ENCODE measurements at places on chromosomes 6 and 20.

- peak; percentile 21 for DNase-seq
Measured at GRCh38 chr20:63223121-63223825, 7.3 kb upstream of the YTHDF1 start.

DNA sequence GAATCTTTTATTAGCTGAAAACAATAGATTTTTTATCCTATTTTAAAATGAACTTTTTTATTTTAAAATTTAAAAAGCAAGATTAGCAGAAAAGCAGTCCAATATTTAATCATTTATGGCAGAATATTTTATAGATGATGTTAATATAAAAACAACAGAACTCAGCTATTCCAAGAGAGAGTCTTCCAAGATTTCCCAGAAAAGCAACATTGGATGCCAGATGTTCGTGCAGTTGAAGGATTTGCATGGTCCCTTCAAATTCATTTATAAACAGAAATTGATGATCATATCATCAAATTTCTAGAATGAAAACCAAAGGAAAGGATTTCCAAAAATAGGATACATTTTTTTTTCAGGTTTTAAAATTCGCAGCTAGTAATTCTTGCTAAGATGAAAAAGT is 25.4 kb upstream of the CNKSR3 start:
- no peak for DNase-seq

DNA sequence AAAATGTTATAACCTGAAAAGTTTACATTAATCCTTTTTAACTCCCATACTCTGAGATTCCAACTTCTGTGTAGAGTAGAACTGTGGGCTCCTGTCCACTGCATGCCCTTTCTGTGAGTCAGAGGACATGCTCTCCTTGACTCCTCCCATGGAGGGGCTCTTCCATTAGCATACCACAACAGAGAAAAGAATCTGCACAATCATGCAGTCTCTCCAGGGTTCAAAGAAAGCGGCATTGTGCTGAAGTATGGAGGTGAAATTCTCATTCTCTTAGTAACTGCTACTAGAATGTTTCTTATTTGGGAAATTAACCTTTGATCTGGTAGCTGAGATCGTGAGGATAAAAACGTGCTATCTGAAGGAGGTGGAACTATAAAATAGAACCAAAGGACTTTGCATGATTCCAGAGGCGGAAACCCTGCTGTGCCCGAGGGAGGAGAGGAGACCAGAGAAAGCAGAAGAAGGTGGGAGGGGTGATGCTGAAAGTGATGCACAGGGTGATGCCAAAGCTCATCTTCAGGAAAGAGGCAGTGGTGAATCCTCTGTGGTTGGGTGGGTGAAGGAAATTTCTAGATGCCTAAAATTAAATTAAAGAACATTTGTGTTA is 202.2 kb upstream of the PCSK2 start:
- no peak for DNase-seq

- DNase-seq = no peak
Measured at GRCh38 chr20:1636621-1637020, 16.8 kb upstream of the SIRPB1 start.

- no peak for DNase-seq
Measured at GRCh38 chr6:73980096-73980495, 284.1 kb downstream of the CD109 start.

- no peak for DNase-seq
Measured at GRCh38 chr6:158722176-158722729, 72.4 kb downstream of the SYTL3 start.

DNA sequence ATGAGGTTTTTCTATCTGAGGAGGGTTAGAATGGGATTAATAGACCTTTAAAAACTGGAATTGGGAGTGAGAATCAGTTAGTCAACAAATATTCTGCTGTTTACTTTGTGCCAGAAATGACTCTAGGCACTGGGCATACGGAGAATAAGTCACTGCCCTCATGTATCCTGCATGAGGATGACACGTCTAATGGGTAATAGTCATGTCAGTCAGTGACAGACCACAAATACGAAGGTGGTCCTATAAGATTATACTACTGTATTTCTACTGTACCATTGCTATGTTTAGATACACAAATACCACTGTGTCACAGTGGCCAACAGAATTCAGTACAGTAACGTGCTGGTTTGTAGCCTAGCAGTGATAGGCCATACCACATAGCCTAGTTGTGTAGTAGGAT is 30.7 kb downstream of the ZFAND3 start:
- no peak for DNase-seq

DNA sequence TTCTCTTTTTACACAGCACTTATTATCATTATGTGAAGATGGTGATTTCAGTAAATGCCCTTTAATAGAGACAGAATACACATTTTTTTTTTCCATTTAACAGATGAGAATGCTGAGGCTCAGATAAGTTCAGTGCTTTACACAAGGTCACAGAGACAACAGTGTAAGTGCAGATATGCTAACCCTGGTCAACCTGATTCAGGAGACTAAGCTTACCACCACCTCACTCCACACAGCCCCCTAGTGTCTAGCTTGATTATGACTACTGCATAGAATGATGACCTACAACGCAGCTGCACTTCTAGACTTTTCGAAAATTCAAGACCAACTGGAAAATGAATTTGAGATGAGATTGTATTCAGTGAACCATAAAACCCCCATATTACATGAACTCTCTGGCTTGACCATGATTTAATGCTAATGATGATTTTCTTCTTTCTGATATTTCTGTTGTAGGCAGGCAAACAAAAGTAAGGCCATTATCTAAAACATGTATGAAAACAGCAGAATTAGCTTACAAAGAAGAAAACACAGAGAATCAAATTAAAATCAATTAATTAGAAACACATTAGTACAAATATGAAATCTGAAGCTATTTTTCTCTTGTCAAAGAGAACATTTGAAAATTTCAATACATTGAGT is 212.1 kb upstream of the PHACTR1 start:
- DNase-seq = no peak

GRCh38 chr6:6751619-6752023 is 163.1 kb downstream of the LY86 start:
- peak; percentile 10 for DNase-seq

DNA sequence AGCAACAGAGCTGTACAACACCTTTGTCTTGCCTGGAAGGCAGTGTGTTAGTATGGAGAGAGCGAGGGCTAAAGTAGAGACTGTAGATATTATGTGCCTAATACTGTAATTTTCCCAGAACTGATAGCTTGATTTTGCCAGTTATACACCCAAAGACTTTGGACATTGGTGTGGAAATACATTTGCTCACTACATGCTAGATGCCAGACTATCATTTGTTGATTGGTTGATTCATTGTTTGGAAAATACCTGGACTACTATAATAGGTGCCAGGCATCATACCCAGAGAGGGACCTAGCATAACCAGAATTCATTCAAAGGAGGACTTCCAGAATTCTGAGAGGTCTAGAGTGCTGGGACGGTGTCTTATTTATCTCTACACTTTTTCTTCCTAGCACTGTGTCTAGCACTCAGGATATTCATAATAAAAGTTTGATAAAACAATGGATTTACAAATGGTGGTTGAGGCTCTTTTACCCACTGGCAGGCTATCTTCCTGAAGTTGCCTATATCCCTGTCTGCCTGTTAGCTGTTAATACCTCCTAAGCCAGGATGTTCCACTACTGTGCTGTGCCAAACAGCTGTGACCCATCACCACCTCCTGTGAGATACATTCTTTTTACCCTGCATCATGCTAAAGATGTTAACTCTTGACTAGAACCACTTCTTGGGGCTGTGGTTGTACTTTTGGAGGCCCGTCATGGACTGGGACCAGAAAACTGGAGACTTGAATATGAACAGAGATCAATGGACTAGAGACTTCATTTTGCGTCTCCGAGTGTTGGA is 72.2 kb upstream of the FUCA2 start:
- no peak for DNase-seq

DNA sequence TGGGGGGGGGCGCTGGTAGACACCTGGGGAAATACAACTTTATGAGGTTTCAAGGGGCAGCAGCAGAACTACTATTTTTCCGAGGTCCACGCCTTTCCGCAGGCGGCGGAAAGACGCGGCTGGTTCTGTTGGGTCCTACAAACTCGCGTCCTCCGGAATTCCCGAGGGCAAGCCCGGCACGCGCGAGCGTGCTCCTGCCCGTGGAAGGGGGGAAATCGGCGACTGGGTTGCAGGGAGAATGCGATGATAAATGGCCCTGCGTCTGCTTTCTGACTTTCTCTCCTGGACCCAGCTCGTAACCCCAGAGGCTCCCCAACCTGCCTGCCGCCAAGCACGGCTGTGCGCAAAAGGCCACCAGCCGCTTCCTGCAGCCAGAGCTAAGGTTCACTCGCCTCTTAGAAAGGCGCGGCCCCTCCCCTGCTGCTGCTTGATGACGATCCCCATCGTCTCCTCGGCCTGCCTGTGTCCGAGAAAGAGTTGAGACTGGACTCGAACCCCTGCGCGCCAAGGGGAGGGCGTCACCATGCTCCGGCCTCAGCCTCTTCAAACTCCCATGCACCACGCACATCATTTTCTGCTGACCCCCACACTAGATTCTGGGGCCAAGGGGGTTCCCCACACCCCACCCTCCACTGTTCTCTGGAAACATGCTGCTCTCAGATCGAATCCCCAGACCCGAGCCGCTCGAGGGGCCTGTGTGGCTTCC is 6.7 kb downstream of the FOXA2 start:
- DNase-seq = no peak

- DNase-seq = no peak
Measured at GRCh38 chr6:105193647-105194046, 13.8 kb upstream of the POPDC3 start.

DNA sequence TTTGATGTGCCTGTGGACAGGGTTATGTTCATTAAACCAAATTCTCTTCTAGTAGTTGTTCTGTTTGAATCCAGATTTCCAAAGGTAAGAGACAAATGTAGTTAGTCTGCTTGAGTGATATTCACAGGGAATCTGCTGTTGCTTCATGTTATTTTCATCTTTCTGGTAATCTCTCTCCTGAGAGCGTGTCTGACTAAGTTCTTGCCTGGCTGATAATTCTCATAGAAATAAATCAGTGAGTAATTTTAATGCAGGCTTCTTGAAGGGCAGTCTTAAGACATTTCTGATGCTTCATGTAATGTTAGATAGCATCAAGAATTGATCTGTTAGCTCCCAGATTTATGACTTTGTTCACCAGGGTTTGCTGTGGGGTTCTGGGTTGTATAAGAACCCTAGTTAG is 54.2 kb downstream of the CTNNBL1 start:
- no peak for DNase-seq
